ENCODE measurements at places on chromosomes 12 and 14.
A peak's percentile ranks its signal among the peaks of the same experiment; 100 is the strongest.

DNA sequence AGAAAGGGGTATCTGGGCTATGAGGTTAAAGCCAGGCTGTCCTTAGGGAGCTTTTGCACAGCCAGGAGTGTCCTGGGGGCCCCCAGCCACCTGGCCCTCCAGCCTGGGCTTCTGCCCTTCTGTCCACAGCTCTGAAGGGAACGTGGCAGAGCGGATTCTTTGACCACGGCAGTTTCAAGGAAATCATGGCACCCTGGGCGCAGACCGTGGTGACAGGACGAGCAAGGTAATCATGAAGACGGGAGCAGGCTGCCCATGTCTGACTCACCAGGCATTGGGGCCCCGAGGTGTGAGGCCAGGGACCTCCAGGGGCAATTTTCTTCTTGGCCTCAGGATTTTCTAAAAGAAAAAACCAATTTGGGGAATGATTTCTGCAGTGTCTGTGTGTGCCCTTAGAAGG lies 53.1 kb downstream of the FOXN4 start:
- DNase-seq, result no peak

DNA sequence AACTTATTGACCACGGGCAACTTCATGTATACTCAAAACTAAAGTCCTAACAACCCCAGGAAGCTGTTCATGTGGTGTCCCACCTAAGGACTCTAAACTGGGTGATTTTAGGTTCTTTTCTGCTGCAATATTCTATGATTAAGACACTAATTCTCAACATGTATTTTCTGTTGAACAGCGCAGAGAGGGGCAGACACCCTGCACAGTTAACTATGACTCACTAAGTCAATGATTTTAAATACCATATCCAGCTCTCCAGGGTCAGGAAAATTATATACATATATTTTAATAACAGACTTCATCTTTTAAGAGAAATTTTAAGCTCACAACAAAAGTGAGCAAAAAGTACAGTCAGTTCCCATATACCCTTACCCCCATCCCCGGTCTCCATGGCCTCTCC lies 85.0 kb downstream of the FOXN3 start:
- DNase-seq, result no peak

DNA sequence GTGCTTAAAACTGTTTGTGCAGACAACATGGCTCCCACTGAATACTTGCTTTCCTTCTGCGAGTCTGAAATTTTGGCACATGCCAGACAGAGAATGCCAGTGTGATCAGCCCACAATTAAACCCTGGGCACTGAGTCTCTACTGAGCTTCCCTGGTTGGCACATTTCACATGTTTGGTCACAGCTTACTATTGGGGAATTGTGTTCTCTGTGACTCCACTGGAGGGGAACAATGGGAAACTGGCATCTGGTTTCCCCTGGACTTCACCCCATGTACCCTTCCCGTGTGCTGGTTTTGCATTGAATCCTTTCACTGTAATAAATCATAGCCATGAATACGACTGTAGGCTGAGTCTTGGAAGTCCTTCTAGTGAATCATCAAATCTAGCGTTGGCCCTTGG lies 64.9 kb downstream of the EFCAB11 start:
- no peak for DNase-seq

- no peak for DNase-seq
Observed at GRCh38 chr12:1515428-1515827, 79.0 kb downstream of the FBXL14 start.

DNA sequence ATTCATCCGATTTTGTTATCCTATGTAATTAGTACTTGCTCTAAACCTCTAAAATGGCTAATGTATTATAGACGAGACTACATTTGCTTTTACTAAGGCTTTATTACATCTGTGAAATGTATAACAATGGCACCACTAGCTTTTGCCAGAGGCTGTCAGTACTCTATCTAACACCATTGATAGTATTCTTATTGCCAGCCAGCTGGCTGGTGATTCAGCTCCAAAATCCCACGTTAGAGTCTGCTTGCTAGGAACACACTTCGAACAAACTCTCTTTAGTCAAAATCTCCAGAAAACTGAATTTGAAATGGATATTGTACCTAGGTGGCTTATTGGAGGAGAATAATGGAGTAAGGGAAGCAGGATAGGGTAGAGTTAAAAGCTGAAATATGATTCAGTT lies 839.2 kb downstream of the SLC6A15 start:
- DNase-seq, result no peak

DNA sequence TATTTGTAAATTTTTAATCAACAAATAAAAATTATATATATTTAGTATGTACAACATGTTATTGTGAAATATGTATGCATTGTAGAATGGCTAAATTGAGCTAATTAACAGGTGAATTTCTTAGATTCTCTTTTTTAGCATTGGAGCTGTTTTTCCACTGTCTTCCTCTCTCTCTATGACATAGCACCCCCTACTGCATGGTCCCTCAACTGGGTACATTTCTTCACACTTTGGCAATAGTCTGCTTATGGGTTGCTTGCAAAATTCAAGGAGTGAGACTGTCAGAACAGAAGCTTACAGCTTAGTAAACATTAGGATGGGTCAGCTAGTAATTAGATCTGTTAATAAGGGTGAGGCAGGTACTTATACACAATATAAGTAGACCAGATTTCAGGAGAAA lies 658.5 kb upstream of the MGAT4C start:
- peak; percentile 1 for DNase-seq

GRCh38 chr14:53888535-53889386 lies 67.9 kb downstream of the BMP4 start:
- DNase-seq, result peak; percentile 81

GRCh38 chr12:53197011-53197640 lies 9.9 kb downstream of the ITGB7 start:
- no peak for DNase-seq

DNA sequence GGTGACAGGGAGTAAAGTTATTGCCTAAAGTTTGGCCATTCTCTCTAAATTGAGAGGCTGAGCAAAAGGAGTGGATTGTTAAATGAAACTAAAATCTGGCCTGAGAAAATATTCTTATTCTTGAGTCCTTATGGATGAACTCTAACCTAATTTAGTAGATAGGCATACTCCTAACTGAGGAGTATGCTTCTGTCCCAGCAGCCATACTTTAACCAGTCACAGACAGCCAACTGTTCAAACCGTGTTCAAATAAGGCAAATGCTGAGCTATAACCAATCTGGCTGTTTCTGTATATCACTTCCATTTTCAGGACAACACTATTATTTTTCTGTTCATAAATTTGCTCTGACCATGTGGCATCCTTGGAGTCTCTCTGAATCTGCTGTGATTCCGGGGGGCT lies 75.9 kb upstream of the RERGL start:
- no peak for DNase-seq

Measured in HepG2 (cell line).